ENCODE measurements at places on chromosomes 7 and 10.

DNA sequence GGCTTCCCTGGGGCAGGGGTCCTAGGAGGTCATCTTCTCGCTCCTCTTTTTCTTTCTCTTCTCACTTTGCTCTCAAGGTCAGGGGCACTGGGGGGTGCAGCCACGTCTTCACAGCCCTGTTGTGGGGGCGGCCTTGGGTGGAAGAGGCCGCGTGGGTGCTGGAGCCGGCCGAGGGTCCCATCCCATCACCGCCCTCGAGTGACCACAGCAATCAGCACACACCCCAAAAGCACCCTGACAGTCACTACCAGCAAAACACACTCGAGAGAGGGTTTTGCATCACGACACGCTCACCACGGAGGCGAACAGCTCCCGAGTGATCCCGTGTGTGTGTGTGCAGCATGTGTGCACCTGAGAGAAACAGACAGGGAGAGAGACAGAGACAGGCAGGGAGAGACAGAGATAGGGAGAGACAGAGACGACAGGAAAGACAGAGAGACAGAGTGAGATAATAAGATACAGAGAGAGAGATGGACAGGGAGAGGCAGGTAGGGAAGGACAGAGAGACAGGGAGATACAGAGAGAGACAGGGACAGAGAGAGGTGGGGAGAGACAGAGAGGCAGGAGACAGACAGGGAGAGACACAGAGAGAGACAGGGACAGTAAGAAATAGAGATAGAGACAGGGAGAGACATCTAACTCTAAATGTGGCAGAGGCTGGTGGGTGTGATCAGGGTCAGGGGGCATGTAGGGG, 100.9 kb downstream of the WDR37 start:
- DNase-seq = no peak

DNA sequence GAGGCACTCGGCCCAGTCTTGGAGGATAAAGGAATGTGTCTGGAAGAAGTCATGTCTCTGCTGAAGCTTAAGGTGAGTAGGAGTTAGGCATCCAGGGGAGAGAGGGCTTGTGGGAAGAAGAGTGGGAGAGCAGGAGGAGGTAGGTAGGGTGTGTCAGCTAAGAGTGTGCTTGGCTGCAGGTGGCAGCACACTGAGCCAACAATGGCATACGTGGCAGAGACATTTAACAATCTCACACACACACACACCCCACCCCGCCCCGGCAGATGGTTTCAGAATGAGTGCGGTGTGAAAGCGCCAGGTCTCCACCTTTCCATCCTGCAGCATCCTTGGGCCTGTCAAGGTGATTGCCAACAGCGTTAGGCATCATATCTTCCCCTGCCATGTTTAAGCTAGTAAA, 11.2 kb upstream of the ARPC1A start:
- no peak for DNase-seq

GRCh38 chr7:123360631-123361030, 160.9 kb upstream of the SLC13A1 start:
- DNase-seq = no peak

- DNase-seq = no peak
Measured at GRCh38 chr7:155456738-155457543, 988 bp upstream of the EN2 start.

- DNase-seq = no peak
Measured at GRCh38 chr10:99457813-99458212, 27.4 kb upstream of the GOT1 start.

DNA sequence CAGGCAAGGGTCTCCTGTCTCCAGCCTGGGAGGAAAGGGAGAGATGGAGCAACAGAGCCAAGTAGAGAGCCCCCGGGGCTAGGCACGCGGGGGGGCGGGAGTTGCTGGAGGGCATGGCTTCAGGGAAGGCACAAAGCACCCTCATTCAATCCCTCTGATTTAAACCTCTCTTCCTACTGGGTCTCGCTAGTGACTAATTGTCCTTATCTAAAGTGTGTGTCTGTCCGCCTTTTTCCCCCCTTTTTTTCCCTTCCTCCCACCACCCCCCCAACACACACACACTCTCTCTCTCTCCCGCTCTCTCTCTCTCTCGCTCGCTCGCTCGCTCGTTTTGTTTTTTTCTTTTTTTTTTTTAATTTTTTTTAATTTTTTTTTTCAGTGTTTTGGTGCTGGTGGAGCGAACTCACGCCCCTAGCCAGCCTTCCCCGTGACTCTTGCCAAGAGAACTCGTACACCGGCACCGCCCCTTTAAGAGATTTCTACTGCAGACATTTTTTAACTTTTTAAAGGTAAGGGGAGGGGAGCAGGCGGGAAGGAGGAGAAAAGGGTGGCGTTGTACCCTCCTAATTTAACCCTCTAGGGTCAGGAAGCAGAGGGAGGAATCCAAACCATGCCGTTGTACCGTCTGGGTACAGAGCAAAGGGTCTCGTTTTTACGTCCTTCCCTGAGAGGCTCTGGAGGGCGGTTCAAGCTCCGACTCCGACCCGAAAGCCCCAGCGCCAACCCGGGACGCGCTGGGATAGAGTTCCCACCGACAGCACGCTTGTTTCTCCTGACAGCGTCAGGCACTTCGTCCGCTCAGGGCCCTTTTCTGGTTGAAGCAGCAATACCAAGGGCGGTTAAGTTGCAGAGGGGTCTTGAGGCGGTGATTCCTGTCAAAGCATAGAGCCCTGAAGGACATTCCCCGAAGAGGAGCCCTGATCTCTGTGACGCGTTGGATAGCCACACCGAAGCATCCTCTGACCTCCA, at the start of gene HPSE2:
TSS of gene HPSE2 (minus strand) at position 195 of the 969 bp plus-strand sequence.
- no peak for DNase-seq

- no peak for DNase-seq
Measured at GRCh38 chr10:3277566-3277965, 105.0 kb upstream of the PITRM1 start.

- DNase-seq = no peak
Measured at GRCh38 chr7:33725111-33726025, 180.0 kb upstream of the BMPER start.

DNA sequence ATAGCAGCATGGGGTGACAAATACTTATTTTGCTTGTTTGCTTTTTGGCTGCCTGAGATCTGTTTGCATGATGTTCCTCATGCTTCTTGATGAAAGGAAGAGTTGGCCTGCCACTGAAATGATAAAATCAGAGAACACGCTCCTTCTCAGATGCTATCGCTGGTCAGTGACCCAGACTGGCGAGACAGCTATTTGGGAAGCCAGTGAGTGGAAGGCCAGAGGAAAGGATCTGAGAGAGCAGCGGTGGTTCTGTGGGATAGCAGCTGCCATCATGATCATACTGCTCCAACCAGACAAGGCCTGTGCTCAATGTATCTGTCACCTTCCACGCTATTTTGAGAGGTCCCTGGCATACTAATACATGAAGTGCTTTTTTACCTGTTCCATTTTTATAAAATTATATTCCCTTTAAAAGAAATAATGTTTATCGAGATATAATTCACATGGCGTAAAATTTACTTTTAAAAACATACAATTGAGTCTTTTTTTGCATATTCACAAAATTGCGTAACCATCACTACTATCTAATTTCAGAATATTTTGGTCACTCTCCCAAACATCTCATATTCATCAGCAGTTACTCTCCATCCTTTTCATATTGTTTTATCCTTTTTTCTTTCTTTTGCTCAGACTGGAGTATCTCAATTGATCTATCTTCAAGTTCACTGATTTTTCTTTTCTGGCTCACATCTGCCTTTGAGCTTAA, 695.1 kb downstream of the TNS3 start:
- no peak for DNase-seq
